ENCODE measurements at places on chromosomes 3 and 15.

DNA sequence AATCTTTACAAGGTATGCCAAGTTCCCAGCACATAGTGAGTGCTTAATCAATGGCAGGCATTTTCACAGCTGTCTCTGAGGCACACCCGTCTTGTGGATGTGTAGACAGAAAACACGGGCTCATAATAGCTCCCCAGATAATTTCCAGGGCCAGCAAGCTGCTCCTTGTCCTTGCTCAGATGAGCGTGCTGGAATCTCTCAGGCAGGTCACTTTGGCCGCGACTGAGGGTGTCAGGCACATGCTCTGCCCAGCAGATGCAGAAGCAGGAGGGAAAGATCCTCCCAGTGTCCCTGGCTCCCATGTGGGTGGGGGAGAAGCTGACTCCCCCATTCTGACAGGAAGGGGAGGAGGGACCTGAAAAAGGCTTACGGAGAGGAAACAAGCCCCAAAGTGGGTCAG, 35.6 kb upstream of the SLC6A1 start:
- DNase-seq = no peak

GRCh38 chr3:7789324-7789723, 712.3 kb upstream of the LMCD1 start:
- DNase-seq = no peak

DNA sequence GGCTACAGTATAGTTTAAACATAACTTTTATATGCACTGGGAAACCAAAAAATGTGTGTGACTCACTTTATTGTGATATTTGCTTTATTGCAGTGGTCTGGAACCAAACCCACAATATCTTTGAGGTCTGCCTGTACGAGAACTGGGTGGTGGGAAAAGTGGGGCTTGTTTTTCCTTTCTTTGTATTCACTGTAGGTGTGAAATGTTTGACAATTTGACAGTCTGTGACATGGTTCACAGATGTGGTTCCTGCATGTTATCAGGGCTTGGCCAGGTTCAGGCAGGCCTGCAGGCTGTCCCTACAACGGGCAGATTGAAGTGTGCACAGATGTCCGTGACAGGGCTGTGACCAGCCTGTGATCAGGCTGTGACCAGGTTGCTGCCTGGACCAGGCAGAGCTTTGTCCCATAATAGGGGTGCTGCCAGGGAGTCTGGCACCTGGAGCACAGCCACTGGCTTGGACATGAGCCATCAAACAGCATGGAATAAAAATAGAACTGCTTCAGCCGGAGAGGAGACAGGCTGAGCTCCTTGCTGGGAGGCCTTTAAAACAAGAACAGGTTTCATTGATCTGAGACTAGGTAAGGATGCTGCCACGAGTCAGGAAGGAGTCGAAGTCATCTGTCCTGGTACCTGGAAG, 61.0 kb downstream of the KLF13 start:
- no peak for DNase-seq

- no peak for DNase-seq
Observed at GRCh38 chr3:38059591-38059990, 20.6 kb downstream of the DLEC1 start.

DNA sequence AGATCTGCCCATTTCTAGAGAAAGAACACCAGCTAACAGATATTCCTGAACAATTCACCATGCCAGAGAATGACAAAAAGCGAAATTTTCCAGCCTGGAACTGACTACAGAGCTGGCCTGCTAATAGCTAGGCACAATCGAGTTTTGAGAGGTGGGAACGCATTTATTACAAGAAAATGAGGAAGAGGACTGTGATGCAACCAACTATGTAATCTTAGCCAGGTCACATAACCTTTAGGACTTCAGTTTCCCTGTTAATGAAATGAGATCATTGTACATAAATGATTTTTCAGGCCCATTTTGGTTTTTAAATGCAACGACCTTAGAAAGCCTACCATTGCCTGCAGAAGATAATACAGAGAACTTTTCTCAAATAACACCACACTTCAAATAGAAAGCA, 72.1 kb upstream of the SETMAR start:
- DNase-seq = no peak

- no peak for DNase-seq
Observed at GRCh38 chr15:39188314-39188713, 392.6 kb upstream of the THBS1 start.

DNA sequence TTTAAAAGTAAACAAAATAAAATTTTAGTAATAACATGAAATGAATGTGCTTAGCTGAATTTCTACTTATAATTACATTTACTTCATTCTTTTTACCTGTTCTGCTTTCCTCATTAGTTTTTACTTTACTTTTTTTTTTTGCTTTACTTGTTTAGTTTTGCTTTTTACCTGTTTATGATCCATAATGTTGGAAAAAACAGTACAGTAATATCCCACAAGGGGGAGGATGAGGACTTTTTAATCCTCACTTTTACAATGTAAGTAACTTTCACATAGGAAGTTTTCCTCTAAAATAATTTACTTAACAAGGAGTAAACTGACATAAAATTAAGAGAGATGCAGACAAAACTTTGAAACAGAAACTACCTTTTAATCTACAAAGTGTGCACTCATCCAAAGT, 268.7 kb downstream of the TBC1D5 start:
- no peak for DNase-seq

DNA sequence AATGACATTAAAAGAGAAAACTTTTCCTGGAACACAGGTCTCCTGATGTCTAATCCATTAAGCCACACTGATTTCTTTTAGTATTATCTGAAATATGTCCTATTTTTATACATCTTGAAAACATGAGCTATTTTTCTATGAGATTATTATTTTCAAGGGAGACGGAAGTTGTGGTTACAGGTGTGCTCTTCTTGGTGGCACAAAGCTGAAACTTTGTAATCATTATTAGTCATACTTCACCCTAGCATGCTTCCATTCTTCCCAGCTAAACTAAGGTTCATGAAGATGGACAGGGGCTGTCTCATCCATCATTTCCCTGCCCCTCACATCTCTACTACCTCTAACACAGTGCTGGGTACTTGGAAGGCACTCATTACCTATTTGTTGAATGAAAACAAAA, 85.6 kb upstream of the POU1F1 start:
- no peak for DNase-seq

DNA sequence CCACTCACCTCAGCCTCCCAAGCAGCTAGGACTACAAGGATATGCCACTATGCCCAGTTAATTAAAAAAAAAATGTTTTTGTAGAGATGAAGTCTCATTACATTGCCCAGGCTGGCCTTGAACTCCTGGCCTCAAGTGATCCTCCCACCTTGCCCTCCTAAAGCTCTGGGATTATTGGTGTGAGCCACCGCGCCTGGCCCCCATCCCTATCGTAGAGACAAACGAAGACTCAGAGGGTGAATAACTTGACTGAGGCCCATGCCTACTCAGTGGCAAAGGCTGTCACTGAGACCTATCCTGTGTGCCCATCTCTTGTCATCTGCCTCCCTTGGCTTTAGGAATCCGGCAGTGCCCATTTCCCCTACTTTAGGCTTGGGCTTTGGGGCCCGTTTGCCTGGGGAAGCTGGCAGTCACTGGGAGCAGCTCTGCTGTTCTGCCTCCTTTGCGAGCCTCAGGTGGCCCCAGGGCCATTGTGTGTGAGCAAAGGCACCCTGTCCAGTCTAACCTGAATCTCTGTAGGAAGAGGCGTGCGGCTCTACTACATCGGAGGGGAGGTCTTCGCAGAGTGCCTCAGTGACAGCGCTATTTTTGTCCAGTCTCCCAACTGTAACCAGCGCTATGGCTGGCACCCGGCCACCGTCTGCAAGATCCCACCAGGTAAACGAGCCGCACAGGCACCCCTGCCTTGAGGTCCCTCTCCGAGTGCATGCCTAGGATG, 70.1 kb downstream of the AAGAB start:
- no peak for DNase-seq

DNA sequence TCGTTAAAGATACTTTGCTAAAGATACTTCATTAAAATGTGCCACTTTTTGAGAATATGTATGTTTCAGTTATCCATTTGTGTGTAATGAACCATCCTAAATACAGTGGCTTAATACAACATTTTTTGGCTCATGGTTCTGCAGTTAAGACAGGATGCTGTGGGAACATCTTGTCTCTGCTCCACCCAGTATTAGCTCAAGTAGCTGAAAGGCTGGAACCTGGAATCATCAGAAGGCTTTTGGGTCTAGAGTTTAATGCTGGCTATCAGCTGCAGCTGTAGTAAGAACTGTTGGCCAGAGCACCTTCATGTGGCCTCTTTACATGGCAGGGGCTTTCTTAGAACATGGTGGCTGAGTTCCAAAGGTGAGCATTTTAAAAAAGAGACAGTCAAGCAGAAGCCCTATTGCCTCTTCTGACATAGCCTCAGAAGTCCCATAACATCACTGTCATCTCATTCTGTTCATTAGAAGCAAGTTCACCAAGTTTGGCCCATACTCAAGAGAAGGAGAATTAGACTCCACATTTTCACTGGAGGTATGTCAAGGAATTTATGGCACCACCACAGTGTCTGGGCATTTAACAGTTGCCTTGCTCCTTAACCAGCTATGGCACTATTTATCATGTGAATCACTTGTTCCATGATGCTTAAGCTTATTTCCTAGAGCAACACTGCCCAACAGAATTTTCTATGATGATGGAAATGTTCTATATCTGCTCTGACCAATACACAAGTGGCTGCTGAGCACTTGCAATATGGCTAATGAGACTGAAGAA, 70.4 kb upstream of the PDZRN3 start:
- no peak for DNase-seq

DNA sequence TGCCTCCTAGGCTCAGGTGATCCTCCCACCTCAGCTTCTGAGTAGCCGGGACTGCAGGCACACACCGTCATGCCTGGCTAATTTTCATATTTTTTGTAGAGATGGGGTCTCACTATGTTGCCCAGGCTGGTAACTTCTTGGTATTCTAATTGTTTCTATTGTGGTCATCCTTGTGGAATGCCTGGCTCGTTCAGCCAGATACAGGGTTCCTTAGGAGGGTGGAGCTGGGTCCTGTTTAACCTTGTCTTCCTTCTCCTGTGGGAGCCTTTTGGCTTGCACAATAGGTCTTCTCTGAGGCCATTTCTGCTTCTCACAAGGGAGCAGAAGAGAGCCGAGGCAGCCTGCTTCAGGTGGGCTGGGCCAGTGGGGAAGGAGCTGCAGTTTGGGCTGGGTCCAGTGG, 15.7 kb downstream of the PLEKHO2 start:
- no peak for DNase-seq

DNA sequence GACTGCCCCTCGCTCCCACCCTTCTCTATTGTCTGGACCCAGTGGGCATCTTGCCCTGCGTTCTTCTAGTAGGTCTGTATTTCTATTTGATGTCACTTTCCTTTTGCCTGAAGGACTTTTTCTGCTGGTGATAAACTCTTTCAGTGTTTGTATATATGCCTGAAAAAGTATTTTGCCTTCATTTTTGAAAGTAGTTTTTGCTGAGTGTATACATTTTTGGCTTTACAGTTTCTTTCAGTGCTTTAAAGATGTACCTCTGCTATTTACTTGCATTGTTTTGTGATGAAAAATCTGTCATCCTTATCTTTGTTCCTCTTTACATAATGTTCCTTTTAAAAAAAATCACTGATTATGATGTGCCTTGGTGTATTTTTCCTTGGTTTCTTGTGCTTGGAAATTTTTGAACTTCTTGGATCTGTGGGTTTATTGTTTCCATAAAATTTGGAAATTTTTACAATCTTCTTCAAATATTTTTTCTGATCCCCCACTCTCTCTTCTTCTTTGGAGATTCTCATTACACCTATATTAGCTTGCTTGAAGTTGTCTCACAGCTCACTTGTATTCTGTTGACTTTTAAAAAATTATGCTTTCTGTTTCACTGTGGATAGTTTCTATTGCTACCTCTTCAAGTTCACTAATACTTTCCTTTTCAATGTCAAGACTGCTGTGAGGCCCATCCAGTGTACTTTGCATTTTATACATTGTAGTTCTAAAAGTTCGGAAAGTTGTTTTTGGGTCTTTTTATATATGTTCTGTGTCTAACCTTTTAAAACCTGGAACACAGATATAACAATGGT, 67.8 kb downstream of the RGMA start:
- DNase-seq = no peak

GRCh38 chr3:187621881-187622280, 48.3 kb downstream of the SST start:
- DNase-seq = no peak

DNA sequence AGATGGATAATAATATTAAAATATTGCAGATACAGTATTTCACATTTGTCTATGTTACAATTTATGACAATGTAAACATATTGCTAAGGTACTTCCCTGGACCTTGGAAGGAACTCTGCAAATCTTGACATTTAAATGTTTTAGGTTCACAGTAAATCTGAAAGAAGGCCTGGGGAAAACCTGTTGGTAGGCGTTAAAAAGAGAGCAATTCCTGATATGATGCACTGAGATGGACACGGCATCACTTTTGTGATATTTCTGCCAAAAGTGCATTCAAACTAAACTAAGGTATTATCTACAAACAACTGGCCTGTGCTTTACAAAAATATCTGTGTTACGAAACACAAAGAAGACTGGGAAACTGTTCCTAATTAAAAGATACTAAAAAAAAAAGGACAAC, 6.1 kb upstream of the TP63 start:
- DNase-seq = no peak

- DNase-seq = peak; percentile 6
Observed at GRCh38 chr15:95259513-95259912, 1028.2 kb downstream of the MCTP2 start.

DNA sequence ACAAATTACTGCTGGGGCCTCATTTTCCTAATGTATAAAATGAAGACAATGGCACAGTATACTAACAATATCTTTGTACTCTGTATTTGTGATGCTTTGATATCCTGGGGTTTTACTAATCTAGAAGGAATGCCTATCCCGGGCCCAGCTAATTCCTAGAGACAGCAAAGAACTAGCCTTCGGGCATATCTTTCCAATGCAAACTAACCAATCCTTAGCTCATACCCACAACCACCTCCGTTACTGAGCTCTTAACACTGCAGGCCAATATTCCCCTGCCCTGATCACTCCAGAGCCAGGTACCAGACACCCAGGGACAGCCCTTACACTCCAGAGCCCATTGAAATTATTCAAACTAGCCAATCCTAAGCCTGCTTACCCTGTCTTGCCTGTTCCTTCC, 309.0 kb downstream of the ULK4 start:
- no peak for DNase-seq

DNA sequence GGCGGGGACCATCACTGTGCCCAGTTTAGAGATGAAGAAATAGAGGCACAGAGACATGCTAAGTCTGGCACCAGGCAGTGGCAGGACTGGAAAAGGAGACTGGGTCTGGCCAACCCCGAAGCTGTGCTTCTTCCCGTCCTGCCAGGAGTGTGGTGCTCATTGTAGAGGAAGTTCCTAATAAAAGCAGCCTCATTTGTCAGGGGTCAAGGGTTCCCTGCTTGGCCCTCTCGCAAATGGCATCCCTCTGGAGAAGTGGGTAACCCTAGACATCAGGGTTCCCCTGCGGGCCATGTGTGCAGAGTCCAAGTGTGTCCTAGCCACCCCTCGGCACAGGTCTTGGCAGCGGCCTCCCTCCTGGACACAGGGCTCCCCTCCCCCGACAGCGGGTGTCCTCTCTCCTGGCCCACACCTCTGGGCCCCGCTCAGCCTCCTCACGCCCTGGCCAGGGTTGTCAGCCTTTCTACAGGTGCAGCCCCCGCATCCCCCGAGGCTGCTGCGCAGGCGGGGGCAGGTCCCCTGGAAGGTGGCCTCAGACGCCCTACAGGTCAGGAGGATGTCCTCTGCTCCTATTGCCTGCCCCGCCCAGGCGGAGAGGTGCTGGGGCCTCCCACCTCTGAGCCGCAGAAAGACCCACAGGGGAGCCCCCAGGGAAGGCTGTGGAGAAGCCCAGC, 61.8 kb upstream of the PRR20G start:
- DNase-seq = no peak

All from stimulated activated CD8-positive, alpha-beta memory T cell treated with anti-CD3 and anti-CD28 coated beads, Interleukin-12 subunit alpha, Interleukin-12 subunit beta, amount 100 ng/mL, for 4 hours (primary cell).